Glomerular endothelial cell (primary cell): ENCODE measurements at places on chromosomes 11 and 22.

GRCh38 chr11:3199537-3200295 lies 18.9 kb downstream of the MRGPRG start:
- DNase-seq = no peak

DNA sequence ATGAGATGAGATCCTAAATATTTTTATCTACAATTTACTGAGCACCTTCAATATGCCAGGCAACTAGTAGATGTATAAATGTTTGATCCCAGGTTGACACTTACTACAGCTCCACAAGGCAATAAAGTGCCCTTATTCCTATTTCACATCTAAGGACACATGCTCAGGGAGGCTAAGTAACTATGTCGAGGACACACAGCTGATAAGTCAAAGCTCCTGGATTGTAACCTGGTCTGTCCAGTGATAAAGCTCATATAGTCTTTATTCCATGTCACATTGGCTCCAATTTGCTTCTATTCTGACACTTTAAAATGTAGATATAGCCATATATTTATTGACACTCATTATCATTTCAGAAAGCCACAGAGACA lies 93.8 kb upstream of the BMAL1 start:
- DNase-seq = no peak

GRCh38 chr11:12973528-12974181 lies 35.5 kb upstream of the RASSF10 start:
- no peak for DNase-seq

- no peak for DNase-seq
Observed at GRCh38 chr11:66467034-66467659, 442 bp downstream of the PELI3 start.

DNA sequence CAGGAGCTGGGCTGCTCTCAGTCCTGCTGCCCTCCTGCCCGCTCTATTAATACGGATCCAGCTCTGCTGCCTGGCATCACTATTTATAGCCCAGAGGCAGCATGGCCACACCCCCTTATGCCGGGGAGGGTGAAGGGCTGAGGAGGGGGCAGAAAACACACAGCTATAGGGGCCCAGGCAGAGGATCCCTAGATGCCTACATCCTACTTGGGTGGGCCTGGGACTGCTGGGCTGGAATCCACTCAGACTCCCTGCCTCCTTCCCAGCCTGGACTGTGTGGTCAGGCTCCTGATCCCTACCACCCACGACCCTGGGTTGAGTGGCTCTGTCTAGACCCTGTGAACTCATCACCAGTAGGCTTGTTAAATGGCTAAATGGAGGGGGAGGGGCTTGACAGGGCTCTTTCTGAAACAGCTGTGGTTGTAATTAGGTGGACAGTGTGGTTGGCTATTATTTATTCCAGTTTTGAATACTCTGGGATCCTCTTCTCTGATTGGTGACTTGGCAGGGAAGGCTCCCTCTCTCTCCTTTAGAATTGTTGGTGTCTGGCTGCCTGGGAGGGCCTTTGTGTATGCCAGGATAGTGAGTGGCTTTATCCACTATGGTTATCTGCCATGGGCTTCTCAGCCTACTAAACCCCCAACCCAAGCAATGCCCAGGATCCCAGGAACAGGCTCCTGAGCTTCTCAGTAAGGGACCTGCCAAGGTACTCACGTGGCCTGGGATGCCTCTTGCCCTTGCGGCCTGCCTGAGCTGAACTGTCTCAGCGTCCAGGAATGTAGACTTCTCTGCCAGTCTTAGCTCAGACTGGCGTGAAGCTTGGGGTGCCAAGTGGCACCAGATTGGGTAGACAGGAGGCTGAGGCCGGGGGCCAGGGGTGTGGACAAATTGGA lies 15.2 kb downstream of the PHLDB1 start:
- DNase-seq = no peak

- DNase-seq = no peak
Observed at GRCh38 chr11:75733431-75734107, 15.9 kb downstream of the MOGAT2 start.

DNA sequence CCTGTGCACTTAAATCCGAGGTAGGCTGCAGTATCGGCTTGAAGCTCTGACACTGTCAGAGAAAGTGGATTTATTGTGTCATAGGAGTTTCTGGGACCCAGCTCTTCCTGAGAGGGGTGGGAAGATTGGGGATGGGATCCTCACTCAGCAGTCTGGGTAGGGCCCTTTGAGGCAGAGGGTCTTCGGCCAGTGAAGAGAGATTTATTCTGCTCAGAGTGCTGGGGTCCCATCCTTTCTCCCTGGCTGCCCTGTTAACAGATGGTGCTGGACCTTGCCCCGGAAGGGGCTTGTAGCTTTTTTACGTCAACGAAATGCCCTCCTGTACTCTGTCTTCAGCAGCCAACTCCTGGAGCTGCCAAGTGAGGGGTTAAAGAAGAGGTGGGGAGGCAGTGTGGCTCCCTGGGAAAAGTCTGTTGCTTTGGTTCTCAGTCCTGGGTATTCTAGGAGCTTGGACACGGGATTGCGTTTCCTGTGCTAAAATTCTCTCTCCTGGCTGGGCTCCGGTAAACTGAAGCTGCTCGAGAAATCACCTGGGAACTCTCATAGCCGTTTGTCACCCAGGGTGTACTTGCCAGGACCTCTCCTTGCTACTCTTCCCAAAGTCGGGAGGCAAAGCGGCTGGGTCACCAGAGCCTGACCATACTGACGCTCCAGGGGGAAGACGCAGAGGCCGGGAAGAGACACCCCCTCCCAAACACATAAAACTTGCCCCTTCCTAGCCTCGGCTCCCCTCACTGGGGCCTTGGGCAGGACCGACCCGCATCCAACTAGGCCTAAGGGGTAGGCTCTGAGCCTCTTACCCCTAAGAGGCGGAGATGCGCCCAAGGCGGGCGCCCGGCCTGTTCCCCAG lies 806 bp upstream of the SMDT1 start:
- DNase-seq = no peak

DNA sequence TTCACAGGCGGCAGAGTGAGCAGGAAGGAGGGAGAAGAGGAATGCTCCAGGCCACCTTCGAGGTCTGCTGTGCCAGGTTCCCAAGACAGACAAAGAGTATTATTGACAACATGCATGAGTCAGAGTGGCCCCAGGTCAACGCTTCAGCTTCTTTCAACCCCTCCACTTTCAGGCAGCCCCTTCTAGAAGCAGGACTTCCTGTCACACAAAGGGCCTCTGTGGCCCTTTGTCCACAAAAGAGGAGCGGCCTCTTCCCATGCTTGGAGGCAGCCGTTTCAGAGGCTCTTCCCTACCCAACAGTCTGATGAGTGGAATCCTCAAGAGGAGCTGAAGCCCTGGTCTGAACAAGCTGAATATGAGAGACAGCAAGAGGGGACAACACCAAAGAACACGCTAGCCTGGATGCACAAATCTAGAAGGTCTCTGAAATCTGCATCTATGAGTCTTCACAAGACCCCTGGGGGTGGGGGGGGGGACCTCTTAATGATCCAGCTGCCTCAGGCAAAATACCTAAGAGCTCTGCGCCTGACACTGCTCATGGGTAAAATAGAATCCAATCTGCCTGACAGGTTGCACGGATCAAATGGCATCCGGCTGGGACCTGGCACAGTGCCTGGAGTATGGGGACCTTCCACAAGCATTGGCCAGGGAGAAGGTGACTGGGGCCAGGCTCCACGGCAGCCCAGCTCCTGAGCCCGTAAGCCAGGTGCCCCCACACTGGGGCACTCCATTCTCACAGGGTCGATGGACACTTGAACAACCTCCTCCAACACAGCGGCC lies 67.5 kb downstream of the PACSIN2 start:
- no peak for DNase-seq

- no peak for DNase-seq
Observed at GRCh38 chr11:19984048-19984742, 176.1 kb downstream of the DBX1 start.

GRCh38 chr11:70541699-70542098 lies 143.4 kb downstream of the CTTN start:
- DNase-seq = no peak

GRCh38 chr22:23149743-23150238 lies 4.5 kb downstream of the RAB36 start:
- no peak for DNase-seq

DNA sequence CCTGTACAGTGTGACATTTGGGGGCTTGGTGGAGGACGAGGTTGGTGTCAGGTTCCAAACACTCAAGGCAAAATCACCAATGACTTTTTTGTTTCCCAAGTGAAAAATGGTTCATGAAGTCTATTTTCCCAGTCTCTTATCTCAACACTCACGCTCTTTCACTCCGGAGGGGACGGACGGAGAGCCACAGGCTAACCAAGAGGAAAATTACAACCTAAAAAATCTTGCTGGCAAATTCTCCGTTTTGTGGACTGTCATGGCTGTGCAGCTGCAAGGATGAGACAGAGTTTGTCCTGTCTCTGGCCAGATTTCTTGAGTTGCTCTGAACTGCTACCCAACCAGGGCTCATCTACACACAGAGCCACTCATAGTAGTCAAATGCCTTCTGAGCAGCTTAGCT lies 101.2 kb downstream of the ABTB2 start:
- DNase-seq = no peak

DNA sequence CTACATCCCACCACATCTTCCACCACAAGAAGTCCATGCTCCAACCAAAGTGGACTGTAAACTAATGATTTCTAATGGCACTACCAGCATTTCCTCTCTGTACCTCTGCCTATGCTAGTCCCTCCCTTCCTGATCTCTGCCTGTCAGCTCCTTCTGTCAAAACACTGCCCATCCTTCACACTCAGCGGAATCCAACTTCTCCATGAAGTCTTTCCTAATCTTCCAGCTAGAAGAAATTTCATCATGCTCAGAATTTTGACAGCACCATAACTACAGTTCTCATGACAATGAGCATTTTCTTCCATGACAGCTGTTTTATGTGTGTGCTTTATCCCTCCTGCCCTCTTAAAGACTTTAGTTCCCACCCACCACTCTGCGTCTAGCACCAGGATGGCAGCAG lies 111.4 kb downstream of the SERGEF start:
- DNase-seq = no peak

DNA sequence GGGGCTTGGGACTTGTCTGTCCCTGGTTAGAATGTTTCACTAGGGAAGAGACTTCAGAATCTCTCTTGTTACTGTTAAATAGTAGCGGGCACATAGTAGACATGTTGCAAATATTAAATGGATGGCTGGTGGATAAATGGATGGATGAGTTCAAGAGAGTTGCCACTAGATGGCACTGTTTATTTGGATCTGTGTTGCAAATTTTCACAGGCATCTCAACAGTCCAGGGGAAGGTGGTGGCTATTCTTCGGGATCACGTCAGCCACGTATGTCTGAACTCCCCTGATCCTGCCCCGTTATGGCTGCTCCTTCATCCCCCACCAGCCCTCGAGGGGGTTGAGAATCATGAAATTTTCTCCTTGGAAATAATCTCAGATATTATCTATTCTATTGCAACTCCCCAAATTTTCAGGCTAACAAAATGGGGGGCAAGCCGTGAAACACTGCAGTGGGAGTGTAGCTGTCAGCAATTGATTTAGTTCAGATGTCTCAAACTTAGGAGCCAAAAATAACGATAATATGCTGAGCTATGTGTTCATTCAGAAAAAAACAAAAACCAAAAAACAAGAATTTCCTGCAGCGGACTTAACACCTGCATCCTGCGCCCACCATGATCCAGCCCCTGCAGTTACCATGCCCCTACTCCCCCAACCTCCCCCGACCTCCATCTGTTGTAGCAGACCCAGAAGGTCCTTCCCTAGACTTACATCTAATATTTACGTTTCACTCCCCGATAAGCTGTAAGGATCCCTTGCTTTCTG lies 29.1 kb upstream of the BIRC3 start:
- no peak for DNase-seq

GRCh38 chr11:133577403-133577802 lies 45.1 kb upstream of the OPCML start:
- no peak for DNase-seq

DNA sequence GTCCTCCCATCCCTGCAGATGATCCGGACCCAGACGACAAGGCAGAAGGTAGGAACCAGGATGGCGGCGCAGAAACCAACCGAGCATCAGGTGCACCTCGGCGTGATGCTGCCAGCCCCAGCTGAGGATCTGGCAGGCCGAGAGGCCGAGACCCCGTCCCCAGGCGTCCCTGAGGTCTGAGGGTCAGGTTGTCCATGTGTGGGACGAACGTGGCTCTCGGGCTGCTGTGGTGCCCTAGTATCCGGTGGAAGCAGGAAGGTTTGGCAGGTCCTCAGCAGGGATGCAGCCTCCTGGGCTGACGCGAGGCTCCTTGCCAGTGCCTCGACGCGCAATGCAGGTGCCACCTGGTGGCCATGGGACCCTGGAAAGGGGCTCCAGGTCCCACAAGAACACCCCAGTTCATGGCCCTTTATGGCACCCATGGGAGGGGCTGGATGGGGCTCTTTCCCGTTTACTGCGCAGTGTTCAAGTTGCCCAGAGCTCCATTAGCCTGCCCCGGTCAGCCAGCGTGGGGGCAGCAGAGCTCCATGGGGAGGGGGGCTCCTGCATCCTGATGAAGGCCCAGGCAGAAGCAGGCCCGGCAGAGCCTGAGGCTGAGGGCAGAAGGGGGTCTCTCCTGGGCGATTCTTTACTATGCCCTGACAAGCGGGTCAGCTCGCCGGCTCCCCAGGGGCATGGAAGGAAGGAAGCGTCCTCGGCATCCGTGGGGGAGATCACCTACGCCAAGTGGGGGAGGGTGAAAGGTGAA lies 129.9 kb downstream of the CTTN start:
- no peak for DNase-seq
